ENCODE measurements at places on chromosomes 4 and X.
A peak's percentile ranks its signal among the peaks of the same experiment; 100 is the strongest.

- no peak for DNase-seq
These were observed 281.3 kb downstream of the FRMPD4 start for GRCh38 chrX:12419591-12419990.

GRCh38 chr4:22848332-22848731, 155.6 kb downstream of the GBA3 start:
- DNase-seq, result no peak

DNA sequence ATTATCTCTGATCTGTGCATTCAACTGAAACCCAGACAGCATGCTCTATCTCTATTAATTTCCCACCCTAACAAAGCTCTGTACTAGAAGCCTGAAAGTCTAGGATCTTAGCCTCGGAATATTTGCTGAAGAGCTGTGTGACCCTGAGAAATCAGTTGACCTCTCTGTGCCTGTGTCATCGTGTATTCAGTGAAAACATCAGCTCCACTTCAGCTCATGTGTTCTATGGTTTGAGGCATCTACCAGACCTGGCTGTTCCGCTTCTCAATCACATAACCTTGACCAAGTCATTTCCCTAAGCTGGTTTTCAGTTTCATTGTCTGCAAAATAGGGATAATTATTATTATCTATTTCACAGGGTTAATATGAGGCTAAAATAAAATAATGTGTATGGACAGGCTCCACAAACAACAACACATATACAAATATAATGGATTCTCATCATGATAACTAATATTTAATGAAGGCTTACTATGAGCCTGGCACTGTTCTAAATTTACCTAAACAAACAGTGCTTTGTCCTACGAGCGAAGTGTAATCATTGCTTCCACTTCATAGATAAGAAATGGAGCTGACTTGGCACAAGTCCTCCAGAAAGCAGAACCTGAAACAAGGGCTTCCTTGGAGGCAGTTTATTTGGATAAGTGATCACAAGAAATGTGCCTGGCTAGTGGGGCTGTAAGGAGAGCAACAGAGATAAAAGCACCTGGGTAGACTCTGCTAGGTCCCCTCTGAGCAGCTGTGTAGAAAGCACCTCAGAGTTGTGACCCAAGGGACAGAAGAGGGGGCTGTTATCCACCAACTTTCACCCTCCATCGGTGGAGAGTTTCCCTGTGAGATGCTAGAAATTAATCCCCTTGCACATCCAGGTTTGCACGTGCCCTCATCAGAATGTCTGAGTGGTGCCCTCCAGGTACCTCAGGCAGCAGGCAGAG, 356.9 kb downstream of the RAB28 start:
- DNase-seq, result no peak

- DNase-seq, result no peak
These were observed 120.7 kb upstream of the TSPAN5 start for GRCh38 chr4:98779088-98779487.

- DNase-seq, result peak; percentile 14
These were observed 33.4 kb downstream of the ARHGEF6 start for GRCh38 chrX:136747003-136747986.

GRCh38 chrX:85922821-85923220, 124.5 kb downstream of the CHM start:
- no peak for DNase-seq

DNA sequence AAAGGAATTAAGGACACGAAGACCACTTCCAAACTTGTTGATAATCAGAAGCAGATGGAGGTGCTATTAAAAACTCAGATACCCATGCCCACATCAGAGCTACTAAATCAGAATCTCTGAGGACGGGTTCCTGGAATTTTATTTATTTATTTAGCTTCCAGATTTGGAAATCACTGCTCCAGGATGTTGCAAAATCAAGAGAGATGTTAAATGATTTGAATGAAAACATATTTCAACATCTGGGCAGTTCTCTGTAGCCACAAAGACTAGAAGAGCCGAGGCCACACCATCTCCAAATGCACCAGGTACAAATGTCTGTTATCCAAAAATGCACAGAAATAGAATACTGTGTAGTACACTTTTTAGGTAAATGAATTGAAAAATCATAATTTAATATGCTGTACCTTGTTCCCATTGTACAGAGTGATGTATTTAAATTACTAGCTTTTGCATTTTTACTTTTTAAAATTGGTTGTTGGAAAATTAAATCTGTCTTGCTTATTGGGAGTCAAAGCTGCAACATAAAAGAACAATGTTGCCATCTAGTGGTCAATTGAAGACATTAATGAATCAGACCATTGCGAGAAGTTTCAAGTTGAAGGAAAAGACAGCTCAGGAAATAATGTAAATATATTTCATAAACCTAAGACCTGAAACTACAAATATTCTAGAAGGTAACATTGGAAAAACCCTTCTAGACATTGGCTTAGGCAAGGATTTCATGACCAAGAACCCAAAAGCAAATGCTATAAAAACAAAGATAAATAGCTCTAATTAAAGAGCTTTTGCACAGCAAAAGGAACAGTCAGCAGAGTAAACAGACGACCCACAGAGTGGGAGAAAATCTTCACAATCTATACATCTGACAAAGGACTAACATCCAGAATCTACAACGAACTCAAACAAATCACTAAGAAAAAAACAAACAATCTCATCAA, 151.3 kb upstream of the TTC29 start:
- no peak for DNase-seq

GRCh38 chrX:77436682-77437081, 10.5 kb upstream of the FGF16 start:
- DNase-seq, result no peak

DNA sequence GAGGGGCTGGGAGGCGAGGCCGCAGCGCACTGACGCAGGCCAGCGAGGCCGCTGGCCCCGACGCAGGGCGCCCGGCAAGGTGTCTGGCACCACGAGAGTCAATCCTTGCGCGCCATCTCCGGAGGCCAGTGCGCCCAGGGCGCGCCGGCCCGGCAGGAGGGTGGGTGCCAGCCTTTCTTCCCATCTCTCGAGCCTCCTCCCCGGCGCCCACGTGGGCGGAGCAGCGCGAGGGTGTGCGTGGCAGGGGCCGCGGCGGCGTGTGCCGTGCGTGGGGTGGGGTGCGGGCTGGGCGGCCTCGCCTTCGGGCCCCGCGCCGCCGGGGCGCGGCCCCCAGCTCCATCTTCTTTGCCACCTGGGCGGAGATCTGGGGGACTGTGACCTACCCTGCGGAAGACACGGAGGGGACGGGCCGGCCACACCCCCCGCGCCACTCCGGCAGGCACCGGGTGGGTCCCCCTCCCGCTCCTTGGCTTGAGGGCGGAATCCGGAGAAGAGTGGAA, 877 bp downstream of the JAKMIP1 start:
- DNase-seq, result no peak

DNA sequence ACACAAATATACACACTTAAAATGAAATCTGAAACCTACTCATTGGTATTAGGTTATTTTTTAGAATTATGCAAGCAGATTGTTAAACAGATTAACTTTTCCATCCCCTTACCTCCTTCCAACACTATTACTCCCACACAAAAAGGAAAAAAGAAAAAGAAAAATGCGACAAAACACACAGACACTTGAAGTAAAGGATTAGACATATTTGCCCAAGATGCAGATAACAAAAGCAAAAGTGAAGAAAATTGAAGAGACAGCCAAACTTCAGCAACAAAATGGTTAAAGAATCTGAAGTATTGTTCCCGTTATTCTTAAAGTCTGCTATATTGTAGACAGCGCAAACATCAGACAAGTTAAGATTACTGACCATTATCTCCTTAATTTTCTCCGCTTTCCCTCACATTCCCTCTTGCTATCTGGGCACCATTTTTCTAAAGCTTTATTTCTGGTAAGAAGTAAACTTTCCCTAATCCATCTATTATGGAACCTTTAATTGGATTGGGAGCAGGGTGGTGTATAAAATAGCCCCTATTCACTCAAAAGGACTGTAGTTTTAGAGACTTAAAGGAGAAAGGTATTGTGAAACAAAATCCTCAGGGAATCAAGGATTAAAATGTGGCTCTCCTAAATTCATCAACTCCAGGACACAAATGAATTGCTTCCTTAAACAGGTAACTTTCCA, 34.7 kb upstream of the MAB21L2 start:
- no peak for DNase-seq

DNA sequence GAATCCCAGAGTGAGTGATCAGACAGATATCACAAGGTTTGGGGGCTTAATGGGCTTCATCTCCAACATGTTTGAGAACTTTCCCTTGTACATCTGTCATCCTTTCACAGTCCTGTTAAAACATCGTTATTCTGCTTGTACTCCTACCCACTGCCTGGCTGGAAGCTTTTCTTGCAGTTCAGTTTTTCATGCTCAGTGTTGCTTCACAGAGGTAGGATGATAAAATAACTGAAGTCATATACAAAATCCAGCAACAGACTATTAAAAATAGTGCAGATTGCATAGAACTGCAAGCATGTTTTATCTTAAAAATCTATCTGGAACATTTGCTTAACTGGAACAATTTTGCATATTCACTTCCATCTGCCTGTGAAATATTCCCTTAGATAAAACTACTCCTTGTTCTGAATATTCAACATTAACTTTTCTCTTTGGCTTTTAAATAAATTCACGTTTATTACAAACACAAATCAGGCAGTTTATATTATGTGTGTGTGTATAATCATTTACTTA, 579.6 kb upstream of the IGFBP7 start:
- DNase-seq, result no peak

- DNase-seq, result no peak
These were observed 78.6 kb upstream of the FAM9A start for GRCh38 chrX:8879750-8880149.

GRCh38 chr4:4618847-4619246, 77.0 kb upstream of the STX18 start:
- no peak for DNase-seq

DNA sequence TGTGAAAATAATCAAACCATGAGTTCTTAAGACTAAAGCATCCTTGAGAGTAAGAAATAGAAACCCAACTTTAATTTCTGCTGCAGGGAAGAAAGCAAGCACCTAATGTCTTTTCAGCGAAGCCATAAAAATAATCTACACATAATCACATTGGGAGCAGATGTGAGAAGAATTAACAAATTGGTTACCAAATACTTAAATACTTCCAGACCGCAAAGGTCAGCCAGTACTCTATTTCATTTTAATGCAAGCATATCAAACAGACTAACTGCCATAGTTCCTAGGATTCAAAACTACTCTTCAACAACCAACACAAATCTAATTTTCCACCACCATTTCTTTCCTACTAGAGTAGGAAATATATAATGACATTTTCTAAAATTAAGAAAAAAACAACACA, 144.8 kb upstream of the SLIT2 start:
- DNase-seq, result no peak

DNA sequence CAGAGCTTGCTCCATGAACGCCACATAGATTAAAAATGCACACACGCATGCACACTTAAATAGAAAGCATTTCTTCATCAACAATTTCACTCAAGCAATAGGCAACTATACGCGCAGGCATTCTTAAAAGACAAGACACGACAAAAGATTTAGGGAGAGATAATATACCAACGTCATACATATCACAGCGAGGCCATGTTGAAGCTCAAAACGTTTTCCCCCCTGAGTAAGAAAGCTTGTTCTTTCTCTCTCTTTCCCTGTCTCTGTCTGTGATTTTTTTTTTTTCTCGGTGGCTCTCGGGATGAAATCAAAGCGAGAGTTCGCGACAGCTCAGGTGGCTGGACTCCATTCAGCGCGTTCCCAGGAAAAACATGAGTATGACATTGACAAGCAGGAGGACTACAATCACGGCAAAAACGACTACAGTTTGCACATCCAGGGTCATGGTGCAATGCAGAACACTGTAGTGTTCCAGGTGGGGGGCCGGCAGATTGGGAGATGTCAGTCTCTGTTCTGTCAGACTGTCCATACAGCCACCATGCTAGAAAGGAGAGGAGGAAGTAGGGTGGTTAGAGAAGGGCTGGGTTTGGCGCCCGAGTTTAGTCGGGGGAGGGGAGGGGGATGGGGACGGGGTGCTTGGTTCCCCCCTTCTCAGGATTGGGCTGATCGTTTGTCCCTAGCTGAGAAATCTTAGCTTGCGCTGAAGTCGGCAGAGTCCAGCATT, 30.7 kb downstream of the ARHGEF9 start:
- no peak for DNase-seq

DNA sequence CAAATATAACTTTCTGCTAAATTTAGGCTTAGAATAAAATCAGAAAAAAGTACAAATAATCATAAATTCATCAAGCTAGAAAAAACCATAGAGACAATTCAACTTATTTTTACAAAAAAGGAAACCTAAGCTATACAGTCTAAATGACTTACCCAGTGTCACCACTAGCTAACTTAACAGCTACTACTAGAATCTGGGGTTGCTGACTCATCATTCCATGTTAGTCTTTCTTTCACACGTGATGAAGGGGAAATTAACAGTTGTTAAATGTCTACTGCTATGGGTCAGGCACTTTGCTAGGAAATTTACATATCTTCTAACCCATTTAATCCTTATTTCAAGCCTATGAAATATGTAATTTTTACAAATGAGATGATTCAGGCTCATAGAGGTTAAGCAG, 349.3 kb upstream of the GALNT7 start:
- no peak for DNase-seq

GRCh38 chr4:83631066-83631465, 95.2 kb downstream of the GPAT3 start:
- DNase-seq, result no peak

GRCh38 chrX:100924375-100924774, 4.3 kb downstream of the XKRX start:
- no peak for DNase-seq

DNA sequence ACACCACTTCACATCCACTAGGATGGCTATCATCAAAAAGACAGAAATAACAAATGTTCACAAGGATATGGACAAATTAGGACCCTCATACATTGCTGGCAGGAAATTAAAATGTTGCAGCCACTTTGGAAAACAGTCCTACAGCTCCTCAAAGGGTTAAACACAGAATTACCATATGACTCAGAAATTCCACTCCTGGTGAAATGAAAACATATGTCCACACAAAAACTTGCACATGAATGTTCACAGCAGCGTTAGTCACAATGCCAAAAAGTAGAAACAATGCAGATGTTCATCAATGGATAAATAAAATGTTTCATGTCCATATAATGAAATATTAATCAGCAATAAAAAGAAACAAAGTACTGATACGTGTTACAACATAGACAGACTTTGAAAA, 15.1 kb downstream of the S100G start:
- DNase-seq, result no peak

DNA sequence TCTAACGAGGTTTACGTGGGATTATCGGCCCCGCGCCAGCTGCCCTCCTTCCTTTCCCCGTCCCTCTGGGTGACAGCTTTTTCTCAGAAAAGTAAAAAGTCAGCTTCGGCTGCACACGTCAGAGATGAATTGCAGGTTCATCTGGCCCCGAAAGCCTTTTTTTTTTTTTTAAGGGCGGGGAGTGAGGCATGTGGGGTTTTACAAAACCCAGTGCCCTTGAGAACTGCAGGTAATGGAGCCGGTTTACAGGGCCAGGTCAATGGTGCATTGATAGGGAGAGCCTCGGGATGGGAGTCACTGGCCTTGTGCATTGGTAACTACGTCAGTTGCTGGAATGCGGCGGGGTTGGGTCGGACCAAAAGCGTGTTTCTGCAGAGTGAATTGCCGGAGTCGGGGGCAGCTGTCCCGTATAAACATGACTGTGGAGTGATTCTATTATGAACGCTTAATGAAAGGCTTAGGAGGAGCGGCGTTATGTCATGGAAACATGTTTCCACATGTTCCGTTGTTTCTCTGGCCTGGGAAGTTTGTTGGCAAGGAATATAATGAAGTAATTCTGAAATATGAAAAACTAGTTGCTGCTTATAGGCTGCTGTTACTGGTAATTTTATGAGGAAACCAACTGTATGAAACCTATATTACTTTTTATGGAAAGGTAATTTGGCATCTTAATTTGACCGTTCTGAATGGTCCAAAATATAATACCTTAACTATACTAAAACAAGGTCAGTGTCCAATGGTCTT, 1.1 kb downstream of the HSPA4L start:
- no peak for DNase-seq
